ENCODE measurements at places on chromosomes 7 and 10.
A peak's percentile ranks its signal among the peaks of the same experiment; 100 is the strongest.

- DNase-seq, result no peak
These were observed 183.0 kb downstream of the RAPGEF5 start for GRCh38 chr7:22173685-22174573.

- no peak for DNase-seq
These were observed 22.3 kb downstream of the RHEB start for GRCh38 chr7:151497306-151497871.

DNA sequence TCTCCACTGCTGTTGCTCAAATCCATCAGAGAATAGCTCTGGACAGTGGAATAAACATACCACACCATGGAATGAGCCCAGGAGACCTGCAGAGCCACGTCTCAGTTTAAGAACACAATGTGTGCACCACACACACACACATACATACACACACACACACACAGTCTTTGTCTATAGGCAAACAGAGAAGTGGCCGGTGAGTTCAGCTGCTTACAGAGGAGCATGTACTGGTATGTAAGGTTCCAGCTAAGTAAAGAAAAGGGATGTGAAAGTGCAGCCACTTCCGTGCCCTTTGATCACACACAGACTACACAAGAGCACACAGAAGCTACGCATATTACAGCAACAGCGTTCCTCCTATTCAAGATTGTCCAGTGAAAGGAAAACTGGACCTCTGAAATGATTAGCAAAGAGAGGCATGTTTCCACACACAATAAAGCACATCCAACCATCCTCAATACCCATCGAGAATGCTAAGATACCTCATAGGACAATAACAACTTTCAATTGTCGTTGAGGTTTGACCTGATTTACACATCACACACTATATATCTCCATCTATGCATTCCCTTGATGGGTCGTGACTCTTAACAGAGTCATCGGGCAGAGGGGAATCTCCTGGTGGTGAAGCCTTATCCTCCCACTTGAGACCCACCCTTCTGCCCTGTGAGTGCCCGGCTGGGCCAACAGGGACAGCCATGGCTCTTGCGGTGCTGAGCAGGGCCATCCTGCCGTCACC is 23.6 kb downstream of the SLC35B4 start:
- DNase-seq, result peak; percentile 35

- no peak for DNase-seq
These were observed 180.3 kb downstream of the ELFN1 start for GRCh38 chr7:1850111-1850975.

GRCh38 chr7:22872096-22872807 is 49.6 kb upstream of the TOMM7 start:
- DNase-seq, result no peak

DNA sequence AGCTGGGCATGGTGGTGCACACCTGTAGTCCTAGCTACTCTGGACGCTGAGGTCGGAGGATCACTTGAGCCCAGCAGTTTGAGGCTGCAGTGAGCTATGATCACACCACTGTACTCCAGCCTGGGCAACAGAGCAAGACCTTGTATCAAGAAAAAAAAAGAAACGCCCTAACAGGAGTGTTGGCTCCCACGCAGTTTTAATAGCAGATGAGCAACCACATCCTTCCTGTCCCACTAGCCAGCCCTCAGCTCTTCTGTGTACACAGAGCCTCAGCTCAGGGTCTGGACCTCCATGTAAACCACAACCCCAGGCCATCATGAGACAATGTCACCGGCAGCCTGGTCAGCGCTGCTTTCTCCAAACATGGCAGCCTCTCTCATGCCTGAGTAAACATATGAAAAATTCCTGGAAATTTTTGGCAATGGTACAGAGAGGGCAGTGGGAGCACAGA is 108.2 kb downstream of the PIP4K2A start:
- no peak for DNase-seq

- DNase-seq, result no peak
These were observed 554.9 kb downstream of the KCNMA1 start for GRCh38 chr10:77082601-77083252.

- no peak for DNase-seq
These were observed 57.8 kb downstream of the MICU1 start for GRCh38 chr10:72567889-72568640.

- no peak for DNase-seq
These were observed 47.1 kb downstream of the SYPL1 start for GRCh38 chr7:106064771-106065574.

DNA sequence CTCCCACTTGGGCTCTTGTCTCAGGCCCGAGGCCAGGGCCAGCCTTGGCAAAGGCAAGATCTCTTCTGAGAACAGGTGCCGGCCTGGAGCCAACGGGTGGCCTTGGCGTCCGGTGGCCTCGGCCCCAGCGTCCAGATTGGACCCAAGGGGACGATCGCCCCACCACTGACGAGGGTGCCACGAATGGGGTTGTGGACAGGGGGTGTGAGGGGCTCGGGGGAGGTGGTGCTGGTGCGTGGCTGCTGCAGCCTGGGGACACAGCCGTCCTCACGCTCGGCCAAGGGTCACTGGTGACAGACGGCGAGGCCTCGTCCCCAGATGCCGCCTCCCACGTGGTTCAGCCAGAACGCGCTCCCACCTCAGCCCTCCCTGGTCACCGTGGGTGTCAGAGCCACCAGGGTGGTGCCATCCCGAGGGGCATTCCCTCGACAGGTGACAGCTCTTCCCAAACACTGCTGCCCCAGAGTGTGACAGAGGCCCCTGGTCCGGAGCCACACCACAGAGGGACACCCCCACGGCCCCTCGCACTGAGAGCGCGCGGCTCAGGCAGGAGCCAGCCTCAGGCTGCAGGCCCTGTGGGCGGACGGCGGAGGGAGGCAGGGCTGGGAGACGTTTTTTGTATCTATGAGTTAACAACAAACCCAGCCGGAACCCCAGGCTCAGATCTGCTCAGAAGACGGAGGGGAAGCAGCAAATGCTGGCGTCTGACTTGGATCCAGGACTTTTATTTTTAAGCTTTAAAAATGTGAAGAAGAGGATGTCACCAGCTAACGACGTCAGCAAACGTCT is 18.5 kb upstream of the CFAP46 start:
- DNase-seq, result no peak

DNA sequence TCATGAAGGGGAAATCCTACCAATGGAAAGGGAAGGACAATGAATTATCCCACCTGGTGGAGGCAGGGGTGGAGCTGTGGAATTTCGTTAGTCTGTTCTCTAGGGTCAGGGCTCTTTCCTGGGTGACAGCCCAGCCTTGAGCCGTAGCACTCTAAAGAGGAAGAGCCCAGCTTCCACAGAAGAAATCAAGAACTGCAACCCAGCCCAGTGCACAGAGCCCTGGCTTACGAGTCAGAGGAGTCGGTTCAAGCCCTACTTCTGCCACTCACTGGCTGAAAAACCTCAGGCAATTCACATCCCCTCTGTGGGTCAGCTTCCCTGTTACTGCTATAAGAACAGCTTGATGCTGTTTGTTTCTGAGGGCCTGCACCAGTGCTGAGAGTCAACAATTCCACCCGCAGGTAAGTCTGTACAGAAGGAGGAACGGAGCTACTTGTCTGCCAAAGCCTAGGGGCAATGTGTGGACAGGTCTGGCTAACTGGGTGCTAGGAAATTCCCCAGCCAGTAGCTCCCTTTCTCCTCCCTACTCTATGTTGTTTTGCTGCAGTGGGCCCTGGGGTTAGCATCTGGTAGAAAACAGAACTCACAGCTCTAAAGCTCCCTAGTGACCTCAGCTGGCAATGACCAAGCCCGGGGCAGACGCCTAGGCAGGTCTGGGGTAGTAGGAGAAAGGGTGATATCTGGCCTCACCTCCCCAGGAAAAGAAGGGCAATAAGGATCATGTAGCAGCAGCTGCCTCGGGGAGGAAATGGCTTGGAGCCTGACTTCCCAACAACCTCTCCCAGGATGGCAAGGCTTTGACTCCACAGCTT is 3.3 kb downstream of the AVPI1 start:
- no peak for DNase-seq

- no peak for DNase-seq
These were observed 1.8 kb downstream of the TSC22D4 start for GRCh38 chr7:100476903-100477870.

GRCh38 chr7:44292876-44293560 is 32.4 kb downstream of the CAMK2B start:
- DNase-seq, result no peak

DNA sequence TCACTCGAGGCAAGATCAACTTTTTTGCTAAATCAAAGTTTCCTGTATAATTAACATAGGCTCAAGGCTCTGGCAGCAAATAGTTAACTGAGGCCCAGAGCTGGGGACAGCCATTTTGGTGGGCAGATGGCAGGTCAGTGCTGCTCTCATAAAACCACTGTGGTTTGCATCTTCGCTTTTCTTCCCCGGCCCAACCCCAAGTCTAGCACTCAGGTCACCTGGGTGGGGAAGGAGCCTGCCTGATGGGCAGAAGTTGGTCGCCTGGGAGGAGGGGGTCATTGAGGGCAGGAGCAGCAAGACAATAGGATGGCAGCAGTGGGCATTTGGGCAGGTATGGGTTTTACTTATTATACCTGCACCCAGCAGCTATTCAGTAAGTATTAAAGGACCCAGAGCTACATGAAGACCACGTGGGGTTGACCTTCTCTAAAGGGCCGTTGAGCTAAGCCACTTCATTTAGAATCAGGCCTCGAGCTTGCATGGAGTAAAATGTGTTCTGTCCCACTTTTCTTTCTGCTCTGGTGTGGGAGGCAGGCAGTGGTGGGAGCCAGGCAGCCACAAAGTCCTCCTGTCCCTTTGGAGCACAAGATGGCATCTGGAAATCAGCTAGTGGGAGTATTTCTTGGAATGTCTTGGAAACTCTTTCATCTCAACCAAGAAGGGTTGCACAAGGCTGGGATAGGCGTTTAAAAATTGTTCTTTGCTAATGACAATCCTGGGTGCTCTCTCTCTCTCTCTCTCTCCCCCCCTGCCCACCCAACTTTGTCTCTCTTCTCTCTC is 133.4 kb downstream of the SPAG6 start:
- no peak for DNase-seq

GRCh38 chr7:47227762-47228177 is 354.1 kb downstream of the TNS3 start:
- DNase-seq, result no peak

DNA sequence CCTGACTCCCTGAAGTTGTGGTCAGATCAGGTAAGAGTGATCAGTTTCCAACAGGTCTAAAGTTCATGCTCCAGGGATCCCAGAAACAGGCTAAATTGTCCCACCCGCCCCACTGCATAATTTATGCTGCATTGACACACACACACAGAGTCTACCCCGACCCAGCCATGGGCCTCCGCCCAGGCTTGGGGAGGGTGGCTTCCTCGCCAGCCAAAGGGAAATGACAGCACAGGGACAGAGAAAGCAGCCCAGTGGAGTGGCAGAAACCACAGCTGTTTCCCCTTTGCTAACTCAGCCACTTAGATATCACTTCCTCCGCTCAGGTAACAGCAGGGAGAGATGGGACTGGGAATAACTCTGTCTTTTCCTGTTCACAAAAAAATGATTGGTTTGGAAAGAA is 9.4 kb downstream of the SH3PXD2A start:
- no peak for DNase-seq

DNA sequence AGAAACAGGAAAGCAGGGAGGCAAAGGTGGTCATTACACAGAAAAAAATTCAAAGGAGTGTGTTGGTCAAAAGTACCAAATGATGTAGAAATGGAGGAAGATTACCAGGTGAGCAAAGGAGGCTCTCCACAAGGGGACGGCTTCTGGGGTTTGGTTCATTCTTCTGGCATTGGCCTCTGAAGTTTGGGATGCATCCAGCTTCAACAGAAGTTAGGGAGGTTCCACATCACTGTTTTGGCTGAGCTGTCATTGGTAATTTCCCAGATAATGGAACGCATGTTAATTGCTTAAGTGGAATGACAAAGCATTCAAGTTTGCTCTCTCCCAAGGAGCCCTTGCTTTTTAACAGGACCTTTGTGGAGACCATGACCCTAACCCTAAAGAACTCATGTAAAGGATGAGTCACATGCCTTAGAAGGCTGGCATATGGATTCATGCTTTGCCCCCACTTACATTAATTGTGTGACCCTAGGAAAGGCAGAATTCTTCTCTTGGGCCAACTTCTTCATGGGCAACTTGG is 398.6 kb downstream of the GPAM start:
- no peak for DNase-seq

GRCh38 chr10:12333380-12334185 is 15.8 kb upstream of the CAMK1D start:
- DNase-seq, result peak; percentile 0

DNA sequence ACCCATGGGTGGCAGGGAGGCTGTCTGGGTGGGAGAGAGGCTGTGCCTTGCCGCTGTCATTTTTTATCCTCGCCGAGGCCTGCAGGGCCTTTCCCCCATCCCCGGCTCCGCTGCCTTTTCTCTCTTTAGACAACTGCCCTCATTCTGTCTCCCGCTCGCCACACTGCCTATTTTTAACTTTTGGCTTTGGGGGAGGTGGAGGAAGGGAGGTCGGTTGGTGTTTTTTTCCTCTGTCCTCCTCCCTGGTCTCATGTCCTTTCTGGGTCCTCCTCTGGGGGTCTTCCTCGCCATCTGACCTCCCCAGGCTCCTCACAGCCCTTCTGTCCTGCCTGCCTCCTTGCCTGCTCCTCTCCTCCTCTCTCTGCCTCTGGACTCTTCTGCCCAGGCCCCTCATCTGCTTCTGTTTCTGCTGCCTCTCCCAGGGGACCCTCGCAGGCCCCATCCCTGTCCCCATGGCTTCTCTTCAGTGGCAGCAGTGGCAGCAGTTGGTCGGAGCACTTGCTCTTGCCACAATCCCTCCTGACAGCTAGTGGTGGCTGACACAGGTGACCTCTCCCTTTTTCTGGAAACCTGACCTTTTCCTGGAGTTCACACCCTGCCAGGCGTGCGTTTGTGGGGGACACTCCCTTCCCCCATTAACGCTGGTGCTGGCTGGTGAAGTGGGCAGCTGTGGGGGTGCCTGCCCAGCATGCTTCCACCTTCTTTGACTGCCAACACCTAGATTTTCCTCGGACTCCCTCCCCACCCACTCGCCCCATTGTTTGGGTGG is 19.5 kb upstream of the PCBD1 start:
- DNase-seq, result no peak

GRCh38 chr7:30989824-30990672 is 26.3 kb downstream of the GHRHR start:
- no peak for DNase-seq

DNA sequence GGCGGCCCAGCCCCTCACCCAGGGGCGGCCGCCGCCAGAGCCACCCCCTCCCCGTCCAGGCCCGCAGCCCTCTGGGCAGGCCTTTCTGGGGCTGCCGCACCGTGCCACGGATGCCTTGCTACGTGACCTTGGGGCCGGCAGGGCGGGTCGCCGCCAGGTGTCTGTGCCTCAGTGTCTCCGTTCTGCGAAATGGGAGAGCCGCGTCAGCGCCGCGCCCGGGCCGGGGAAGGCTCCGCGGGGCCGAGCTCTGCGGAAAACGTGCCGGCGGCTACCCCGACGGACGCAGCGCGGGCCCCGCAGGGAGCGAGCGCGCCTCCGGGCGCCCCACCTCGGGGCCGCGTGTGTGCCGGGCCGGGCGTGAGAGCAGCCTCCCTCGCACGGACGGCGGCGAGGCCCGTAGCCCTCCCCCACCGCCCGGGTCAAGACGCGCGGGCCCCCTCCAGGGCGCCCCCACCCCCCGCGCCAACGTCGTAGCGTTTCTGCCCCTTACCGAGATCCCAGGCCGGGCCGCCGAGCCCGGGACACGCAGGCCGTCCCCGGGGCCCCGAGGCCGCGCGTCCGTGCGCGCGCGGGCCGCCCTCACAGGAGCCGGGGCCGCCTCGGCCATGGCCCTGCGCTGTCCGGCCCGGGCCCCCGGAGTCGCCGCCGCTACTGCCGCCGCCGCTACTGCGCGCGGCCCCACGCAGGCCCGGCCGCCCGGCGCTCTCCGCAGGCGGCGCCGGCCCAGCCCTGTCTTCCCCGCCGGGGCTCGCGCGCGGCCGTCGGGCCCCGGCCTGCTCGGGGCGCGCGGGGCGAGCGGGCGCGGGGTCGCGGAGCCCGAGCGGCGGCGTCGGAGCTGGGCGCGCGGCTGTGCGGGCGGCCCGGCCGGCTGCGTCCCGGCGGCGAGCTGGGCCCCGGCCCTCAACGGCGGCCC is 1.1 kb downstream of the ZNF777 start:
- no peak for DNase-seq

Measured in SIG-M5 (cell line).